Mesendoderm (in vitro differentiated cells): ENCODE measurements at places on chromosomes 6 and 20.
A peak's percentile ranks its signal among the peaks of the same experiment; 100 is the strongest.

DNA sequence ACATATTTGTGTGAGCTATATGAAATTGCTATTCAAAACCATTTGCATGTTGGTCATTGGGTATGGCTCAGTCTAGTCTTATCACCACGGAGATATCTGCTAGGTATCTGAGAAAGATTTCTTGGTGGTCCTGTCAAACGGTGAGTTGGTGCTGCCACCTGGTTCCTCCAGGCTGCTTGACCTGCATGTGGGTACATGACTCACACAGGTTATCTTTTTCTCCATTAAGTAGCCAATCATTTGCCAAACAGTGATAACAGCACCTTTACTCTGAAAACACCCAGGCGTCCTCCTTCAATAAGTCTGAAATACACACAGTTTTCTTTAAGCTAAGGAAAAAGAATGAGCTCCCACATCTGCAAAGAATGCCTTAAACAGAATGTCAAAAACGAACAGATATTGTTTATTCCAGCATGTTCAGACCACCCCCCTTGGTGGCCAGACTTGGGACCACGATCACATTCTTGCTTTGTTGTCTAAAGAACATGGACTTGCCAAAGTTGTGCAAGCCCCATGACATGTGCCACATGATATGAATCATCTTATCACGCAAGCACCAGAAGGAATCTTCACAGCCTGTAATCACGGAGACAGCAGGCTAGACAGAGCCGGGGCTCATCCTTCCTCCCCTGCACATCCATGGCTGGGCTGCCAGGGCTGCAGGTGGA, 200.7 kb upstream of the THBS2 start:
- DNase-seq: peak; percentile 40

DNA sequence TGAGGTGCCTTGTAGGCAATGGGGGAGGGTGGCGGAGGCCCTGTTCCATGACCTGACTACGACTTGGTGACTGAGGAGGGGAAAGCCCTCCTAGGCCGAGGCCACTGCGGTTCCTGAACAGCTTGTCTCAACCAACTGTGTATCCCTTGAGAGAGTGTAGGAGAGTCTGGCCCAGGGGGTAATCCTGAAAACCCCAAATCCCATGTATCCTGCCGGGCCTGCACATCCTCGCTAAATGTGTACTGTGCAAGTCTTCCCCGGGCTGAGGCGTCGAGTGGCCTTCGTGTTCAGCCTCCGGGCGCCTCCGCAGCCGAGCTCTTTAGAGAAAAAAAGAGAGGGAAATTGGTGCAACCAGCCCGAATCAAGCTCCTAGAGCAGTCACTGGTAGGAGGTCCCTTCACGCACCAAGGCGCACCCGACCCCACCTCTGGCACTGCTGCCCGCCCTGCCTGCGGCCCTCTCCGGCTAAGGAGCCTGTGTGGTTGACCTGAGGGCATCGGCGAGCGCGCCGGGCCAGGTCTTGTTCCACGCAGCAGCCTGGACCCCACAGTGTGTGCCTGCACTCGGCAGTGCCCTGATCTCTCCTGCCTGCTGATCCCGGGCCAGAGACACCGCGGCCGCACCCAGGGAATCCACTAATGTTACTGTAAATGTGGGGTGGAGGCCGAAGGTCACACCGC, 7.3 kb downstream of the SIM1 start:
- DNase-seq: peak; percentile 67

DNA sequence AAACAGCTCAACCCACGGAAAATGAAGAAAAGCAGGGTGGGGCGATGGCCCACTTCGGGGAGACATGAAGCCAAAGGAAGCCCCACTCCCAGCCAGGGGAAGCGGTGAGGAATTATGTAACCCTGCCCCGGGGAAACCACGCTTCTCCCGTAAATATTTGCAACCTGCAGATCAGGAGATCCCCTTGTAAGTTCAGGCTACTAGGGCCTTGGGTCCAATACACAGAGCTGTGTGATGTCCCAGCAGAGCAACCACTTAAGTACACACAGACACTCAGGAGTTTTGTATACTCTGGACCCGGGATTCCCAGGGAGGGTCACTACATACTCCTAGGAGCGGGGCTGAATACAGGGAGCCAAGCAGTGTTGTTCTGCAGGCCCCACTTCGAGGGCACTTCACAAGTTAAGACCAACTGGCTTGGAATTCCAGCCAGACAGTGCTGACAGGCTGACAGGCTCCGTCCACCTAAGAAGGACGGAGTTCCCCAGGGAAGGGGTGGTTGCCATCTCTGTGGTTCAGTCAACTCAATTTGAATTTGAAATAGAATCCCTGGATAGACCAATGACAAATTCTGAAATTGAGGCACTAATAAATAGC, 301.4 kb upstream of the THEMIS start:
- DNase-seq: no peak

GRCh38 chr20:15882553-15882952, 690.7 kb downstream of the KIF16B start:
- no peak for DNase-seq

DNA sequence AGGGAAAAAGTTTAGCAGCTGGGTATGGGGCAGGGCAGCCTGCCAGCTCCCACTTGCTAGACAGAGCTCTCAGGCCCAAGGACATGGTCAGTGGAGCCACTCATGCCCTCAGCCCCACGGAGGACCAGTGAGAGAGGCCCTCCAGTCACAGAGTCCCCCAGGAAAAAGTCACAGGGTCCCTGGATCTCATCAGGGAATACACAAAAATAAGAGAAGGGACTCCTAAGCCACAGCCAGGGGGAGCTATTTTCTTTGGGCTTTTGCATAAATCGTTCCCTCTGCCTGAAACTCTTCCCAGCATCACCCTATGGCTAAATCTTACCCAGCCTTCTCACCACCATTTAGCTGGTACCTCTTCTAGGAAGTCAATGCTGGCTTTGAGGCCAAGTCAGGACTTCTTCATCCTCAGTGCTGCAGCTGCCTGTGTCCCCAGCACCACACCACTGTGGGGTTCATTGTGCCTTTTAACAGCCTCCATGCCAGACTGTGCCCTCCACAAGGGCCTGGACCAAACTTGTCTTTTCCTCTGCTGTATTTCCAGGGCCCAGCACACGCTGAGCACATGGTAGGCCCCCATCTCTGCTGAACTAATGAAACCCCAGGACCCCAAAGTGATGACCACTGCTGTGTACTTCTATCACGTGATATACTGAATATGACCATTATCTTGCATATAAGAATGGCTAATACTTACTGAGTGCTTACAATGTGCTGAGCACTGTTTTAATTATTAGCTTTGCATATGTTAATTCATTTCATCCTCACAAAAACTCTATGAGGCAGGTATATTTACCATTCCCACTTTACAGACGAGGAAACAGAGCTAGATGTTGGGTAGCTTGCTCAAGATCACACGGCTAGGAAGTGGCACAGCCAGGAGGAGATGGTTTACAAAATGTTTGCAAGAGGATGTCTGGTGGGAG, 2.0 kb downstream of the ZNF335 start:
- peak; percentile 87 for DNase-seq

- no peak for DNase-seq
Observed at GRCh38 chr6:24752503-24752902, 22.2 kb upstream of the GMNN start.

GRCh38 chr6:27558028-27558724, 85.3 kb upstream of the ZNF184 start:
- DNase-seq: no peak
